Hindlimb muscle (tissue), 1 donor: ENCODE measurements at places on chromosomes 13 and 19.

DNA sequence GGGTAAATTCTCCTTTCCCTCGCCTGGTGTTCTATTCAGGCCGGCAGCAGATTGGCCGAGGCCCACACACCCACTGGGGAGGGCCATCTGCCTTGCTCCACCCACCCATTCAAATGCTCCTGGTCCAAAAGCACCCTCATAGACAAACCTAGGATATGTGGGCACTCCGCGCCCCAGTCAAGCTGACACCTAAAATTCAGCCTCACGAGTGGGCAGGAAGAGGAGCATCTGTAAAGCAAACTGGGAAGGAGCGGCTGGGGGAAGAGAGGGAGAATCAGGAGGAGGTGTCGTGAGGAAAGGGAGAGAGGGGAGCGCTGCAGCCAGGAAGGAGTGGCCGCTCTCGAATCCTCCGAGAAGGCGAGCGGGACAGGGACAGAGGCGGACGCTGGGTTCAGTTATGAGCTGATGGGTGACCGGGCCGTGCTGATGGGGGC is 136.9 kb downstream of the USP12 start:
- no peak for DNase-seq

GRCh38 chr19:14603990-14604387 is 21.1 kb downstream of the CLEC17A start:
- no peak for DNase-seq

DNA sequence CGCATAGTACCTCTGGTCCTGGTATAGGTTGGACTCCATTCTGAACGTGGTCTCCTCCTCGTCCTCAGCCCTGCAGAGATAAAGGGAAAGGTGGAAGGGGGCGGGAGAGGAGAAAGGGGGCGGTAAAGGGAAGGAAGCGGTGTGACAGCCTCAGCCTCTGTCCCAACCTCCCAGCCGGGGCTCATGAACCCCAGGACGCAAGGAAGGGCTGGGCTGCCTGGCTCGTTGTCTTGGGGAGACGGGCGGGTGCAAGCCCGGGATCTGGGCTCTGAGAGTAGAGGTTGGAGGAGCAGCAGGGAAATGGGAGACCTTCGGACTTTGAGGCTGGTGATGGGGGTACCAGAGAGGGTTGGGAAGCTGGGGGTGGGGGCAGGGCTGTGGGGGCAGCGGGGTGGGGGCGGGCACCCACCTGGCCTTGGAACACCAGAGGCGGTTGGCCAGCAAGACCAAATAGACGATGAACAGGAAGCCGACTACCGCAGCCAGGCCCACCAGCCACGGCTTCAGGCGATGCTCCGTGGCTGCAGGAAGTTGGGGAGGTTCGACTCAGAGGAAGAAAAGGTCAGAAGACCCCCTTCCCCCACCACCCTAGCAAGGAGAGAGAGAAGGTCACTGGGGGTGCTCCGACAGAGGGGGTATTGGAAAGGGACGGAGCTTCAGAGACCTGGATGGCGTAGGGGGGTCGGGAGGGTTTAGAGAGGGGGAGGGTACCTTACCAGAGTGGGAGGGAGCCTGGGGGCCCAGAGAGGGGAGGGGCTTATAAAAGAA is 1.7 kb downstream of the SMIM24 start:
- DNase-seq = no peak

DNA sequence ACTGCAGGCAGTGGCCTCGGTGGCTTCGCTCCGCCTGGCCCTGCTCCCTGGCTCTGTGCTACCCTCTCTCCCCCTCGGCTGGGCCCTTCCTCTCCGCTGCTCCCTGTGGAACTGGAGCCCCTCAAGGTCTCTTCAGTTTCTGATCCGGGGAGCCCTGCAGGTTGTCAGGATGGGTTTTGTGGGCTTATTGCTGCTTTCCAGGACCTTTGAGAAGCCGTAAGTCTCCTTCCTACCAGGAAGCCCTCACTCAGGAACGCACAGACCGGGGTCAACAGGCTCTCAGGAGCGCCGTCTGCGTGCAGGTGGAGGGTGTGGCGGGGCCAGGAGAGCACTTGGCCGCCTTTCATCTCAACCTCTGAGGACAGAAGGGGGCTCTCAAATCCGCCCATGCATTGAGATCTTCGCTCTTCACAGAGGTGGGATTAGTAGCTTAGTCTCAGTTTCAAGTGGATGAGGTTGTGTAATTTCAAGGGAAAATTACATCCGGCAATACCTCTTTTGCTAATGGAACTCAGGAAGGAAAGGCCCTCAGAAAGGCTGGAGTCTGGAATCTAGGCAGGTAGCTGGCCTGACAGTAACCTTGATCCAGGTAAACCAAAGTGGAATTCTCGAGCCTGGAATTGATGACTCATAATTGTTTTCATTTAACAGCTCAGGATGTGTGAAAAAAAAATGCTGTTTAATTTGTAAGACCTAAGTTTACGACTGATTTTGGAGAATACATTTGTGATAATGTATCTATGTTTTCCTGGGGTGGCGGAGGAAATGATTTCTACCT is 102.0 kb downstream of the ATP11A start:
- no peak for DNase-seq

DNA sequence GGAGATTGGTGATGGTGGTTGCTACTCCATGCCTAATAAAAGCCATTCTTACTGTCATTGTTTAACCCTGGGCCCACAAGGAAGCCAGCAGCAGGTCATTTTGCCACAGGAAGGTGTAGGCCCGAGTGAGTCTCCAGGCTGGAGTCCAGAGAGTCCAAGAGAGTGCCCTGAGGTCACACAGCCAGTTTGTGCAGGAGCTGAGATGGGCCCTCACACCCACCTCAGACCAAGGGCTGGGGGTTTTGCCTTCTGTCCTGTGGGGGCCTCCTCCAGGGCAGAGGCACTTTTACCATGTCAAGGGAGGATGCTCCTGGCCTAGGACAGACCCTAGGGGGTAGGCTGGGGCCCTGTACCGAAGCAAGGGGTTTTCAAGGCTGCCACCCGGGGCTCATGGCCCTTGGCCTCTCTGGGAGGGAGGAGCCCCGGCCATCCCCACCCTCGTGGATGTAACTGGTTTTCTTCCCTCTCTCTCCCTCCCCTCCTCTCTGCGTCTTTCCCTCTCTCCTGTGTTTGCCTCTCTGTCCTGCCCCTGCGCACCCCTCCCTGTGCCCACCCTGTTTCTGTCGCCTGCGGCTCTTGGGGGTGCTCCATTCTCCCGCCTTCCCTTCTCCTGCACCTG is 8.0 kb downstream of the CYTH2 start:
- DNase-seq = no peak

- DNase-seq = no peak
Measured at GRCh38 chr13:48533961-48534600, 1.2 kb upstream of the RCBTB2 start.

GRCh38 chr19:16096280-16096855 is 15.3 kb upstream of the RAB8A start:
- DNase-seq = no peak
